Activated CD4-positive, alpha-beta memory T cell treated with anti-CD3 and anti-CD28 coated beads, Interleukin-2, amount 10 ng/mL, durations not matched to agents 7 days and 5 days (primary cell): ENCODE measurements at places on chromosomes 2 and 18. TPM values are rescaled to one million over a fixed set of nuclear protein-coding genes. Genes with fewer than 3 reads are reported as not detected.

DNA sequence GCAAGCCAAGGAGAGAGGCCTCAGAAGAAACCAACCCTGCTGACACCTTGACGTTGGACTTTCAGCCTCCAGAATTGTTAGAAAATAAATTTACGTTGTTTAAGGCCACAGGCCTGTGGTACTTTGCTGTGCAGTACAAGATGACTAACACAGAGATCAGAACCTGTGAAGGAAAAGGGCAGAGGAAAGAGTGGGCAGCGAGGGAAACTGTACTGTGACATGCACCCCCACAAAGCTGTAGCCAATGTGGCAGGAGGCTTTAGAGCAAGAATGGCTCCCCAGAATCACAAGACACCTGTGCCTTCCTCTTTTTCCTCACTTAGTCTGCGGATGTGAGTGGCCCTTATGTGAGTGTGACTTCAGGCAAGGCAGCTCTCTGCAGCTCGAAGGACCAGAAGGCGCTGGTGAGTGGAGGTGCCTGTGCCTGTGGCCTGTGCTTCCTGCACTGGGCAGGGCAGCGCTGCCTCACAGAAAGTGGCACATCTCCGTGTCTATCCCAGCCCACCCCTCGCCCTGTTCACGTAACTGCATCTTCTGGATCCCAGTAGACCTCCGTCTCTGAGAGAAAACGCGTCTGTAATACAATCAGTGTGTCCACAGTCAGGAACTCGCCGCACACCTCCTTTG is 89.5 kb downstream of the MRPS9 start:
- no peak for DNase-seq

DNA sequence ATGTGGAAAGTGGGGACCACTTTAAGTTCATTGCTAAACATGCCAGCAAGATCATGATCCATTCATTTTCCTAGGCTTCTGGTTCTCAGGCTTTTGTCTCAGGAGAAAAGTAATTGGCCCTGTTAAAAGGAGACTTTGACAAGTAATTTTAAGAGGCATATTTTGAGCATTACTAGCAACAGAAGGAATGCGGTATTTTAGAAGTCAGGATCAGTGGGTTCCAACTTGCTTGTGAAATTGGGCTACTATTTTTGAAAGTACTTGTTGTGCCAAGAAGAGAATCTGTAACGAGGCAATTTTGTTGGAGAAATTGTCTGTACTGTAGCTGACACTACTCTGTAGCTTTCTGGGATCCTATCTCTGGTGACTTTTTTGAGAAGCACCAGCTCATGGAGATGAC is 59.4 kb downstream of the CERS6 start:
- no peak for DNase-seq

The NEURL3 gene
- total RNA-seq, result 1.0 TPM

The FEV gene
- total RNA-seq, result not detected

The MOGAT1 gene
- not detected for total RNA-seq

The CABYR gene
- total RNA-seq, result 0.95 TPM

GRCh38 chr18:29651122-29651680 is 1391.3 kb downstream of the DSC3 start:
- no peak for DNase-seq

The RDH14 gene
- total RNA-seq, result 13.2 TPM

DNA sequence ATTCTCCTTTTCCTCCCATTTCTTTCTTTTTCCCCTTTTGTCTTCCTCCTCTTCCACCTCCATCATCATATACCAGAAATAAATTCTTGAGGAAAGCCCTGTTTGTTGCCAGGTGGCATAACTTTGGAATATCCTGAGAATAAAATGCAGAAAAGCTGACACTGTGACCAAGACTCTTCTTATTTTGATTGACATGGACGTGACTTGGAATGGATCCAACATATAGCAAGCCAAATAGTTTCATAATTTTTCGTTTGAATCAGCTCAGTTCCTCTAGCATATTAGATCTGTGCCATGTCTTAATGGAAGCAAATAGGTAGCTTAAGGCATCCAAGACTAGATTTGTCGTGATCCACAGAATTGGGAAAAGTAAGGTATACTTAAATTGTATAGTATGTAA is 354.7 kb upstream of the FIGN start:
- no peak for DNase-seq

DNA sequence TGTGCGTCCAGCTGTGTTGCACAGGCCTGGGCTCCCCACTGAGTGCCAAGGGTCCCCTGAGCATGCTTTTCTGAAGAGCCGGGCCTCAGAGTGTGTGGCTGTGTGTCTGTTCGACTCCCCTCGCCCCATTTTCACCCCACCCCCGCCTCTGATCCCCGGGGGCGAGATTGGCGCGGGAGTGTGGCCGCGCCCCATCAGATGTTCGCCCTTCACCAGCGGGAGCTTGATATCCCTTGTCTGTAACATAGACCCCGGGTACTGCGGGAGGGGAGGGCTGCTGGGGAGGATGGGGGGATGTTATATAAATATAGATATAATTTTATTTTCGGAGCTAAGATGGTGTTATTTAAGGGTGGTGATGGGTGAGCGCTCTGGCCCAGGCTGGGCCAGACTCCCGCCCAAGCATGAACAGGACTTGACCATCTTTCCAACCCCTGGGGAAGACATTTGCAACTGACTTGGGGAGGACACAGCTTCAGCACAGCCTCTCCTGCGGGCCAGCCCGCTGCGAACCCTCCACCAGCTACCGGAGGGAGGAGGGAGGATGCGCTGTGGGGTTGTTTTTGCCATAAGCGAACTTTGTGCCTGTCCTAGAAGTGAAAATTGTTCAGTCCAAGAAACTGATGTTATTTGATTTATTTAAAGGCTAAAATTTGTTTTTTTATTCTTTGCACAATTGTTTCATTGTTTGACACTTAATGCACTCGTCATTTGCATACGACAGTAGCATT is 1.5 kb downstream of the RHOB start:
- peak; percentile 16 for DNase-seq

The POMC gene
- 3.0 TPM for total RNA-seq

GRCh38 chr2:63192169-63192888 is 141.7 kb downstream of the OTX1 start:
- DNase-seq, result no peak

The CCDC68 gene
- not detected for total RNA-seq

DNA sequence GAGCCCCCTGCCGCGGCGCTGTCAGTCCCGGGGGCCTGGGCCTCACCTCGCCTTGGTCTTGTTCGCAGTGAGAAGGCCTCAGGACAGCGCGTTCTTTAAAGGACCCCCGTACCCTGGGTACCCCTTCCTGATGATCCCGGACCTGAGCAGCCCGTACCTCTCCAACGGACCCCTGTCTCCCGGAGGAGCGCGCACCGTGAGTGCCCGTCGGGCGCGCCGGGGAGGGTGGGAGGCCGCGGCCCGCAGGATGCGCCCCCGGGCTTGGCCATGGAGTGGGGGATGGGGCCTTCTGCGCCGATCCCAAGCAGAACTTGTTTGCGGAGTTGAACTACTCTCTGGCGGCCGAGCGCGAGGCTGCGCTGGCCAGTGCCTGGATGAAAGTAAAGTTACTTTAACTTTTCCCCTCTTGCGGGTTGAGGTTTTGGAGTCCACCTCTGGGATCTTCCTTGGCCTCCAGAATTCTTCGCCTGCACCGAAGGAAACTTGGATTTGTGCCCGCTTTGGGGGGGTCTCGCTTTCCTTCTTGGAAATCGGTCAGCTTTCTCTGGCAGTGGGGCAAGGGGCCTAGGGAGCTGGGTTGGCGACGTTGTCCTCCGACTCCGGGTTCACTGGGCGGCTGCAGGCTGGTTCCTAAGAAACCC is 1.2 kb downstream of the TCF7L1 start:
- DNase-seq, result no peak

GRCh38 chr2:164868563-164869419 is 27.2 kb upstream of the COBLL1 start:
- DNase-seq, result no peak

DNA sequence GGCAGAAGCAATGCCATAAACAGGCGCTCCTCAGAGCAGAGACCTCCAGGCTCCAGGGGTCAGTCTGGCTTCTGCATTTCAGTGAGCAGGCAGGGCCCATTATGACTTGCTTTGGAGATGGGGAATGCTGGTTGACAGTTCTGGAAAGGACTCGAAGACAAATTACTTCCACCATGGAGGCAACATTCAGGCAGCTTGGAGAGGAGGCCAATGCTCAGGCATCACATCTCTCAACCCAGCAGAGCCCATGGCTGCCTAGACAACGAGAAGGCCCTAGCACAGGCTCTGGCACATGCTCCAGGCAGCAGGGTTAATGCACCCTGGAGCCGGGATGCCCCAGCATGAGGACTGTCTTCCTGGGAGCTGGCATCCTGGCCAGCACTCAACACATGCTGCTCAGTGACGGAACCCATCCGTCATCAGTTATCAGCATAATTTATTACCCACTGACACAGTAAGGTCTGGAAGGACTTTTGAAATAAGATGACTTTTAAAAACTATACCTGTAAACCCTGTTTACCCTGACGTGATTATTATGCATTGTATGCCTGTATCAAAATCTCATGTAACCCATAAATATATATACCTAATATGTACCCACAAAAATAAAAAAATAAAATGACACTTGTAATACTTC is 52.8 kb downstream of the ADNP2 start:
- no peak for DNase-seq

The OTX1 gene
- 0.30 TPM for total RNA-seq

- peak; percentile 35 for DNase-seq
Observed at GRCh38 chr2:127355407-127356008, 32.3 kb downstream of the MAP3K2 start.

DNA sequence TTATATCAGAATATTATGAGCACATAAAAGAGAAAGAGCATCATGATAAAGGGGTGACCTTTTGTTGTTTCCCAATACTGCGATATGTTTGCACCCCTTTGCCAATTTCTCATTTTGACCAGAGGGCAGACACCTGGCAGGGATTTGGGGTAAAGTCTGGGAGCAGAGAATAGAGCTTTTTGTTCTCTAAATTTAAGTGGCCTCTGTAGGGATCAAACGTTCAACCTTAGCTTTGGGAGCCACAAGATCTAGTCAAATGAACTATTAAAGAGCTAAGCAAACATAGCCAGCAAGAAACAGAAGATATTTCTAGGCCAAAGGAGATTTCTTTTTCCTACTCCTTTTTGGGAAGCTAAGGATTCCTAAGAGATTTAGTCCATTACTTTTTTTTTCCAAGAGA is 1.1 kb upstream of the MSTN start:
- DNase-seq, result no peak

The SPR gene
- 0.63 TPM for total RNA-seq

DNA sequence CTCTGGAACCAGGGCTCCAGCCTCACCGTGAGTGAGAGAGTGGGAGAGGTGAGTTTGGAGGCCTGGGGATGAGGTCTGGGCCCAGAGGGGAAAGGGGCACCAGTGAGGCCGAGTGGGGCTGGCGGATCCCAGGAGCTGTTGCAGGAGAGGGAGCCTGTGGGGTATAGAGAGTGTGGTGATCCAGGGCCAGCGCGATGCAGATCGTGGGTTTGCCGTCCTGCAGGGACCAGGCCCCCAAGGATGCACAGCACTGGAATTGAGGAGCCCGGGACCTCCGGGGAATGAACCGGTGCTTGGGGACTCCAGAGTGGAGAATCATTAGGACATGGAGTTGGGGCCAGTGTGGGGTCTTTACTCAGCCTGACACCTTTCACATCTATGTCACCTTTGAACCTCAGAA is 25.7 kb upstream of the RAB6D start:
- DNase-seq, result no peak

- no peak for DNase-seq
Observed at GRCh38 chr2:61460163-61460562, 10.7 kb downstream of the USP34 start.

The LNPK gene
- total RNA-seq, result 48.7 TPM

- no peak for DNase-seq
Observed at GRCh38 chr2:170505631-170506275, 209.4 kb upstream of the SP5 start.
